ENCODE measurements at places on chromosomes 5 and 9. TPM values are rescaled to one million over a fixed set of nuclear protein-coding genes. Genes with fewer than 3 reads are reported as not detected.

The MGAT4B gene
- 238 TPM for total RNA-seq

The LHX3 gene
- total RNA-seq: not detected

The XPA gene
- total RNA-seq: 7.4 TPM

The ASPN gene
- total RNA-seq: 0.44 TPM
